ENCODE measurements at places on chromosomes 4 and X.
A peak's percentile ranks its signal among the peaks of the same experiment; 100 is the strongest.

DNA sequence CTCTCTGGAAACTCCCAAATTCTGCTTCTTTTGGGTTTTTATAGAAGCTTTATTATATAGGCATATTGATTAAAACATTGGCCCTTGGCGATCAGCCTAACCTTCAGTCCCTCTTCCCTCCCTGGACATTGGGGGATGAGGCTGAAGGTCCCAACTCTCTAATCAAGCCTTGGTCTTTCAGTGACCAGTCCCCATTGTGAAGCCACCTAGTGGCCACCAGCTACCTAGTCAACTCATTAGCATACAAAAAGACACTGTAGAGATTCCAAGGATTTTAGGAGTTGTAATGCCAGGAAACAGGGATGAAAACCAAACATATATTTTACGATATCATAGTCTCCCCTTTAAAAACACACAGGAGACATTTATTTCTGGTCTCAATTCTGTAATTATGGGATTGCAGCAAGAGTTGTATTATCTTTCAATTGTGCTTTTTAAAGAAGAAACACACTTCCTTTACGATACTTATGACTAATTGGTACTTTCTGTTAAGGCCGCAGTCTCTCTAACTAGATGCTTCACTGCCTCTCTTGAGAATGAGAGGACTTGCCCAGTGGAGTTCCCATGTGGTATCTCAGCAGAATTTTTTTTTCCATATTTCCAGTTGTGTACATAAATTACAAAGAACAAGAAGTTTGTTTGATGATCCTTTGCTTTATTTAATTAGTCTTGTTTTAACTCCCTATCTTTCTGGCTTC, 58.2 kb downstream of the WDR17 start:
- DNase-seq = peak; percentile 22

- DNase-seq = no peak
These were observed 280.3 kb downstream of the ARAP2 start for GRCh38 chr4:35963974-35964515.

DNA sequence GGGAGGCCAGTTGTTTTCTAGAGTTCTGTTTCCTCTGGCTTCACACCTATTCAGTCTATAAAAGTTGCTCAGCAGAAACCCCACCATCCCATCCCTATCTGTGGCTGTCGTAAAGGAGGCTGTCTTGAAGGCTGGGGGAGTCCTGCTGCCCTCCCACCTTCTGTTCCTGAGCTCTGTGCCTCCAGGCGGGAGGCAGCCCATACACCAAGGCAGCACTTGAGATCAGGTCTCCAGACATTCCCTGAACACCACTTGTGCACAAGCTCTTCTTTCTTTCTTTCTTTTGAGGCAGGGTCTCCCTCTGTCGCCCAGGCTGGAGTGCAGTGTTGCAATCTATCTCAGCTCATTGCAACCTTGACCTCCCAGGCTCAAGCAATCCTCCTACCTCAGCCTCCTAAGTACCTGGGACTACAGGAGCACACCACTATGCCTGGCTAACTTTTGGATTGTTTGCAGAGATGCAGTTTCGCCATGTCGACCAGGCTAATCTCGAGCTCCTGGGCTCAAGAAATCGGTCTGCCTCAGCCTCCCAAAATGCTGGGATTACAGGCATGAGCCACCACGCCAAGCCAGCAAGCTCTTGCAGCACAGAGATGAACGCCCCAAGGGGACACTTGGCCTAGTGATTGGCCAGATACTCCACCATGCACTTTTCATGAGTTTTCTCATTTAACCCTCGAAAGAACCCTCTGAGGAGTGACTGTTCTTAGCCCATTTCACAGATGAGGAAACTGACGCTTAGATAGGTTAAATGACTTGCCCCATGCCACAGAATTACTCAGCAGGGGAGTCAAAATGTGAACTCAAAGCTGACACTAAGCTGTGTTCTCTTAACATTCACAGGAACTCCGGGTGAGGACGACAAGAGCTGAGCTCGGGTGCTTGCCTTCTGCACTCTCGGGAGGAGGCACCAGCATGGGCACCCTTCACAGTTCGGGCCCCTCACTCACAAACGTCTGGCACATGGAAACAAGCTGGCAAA, 55.8 kb upstream of the ENPP6 start:
- no peak for DNase-seq

DNA sequence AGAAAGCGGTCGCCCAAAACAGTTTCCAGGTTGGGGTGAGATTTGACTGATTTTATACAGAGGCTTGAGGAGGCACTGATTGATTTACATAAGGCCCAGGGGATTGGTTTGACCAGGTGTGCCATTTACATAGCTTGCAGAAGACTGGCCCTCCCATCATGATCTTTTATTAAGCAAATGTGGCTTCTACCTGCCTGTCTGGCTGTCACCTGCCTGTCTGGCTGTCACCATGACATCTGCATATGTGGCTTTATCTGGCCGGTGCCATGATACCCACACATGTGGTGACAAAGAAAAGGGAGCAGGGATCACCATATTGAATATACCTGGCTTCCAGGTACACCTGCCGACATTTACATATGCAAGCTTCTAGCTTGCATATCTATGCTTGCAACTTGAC, 17.0 kb upstream of the CDS1 start:
- no peak for DNase-seq

GRCh38 chr4:76504613-76505465, 69.8 kb downstream of the SHROOM3 start:
- DNase-seq = no peak

GRCh38 chrX:134957836-134958235, 33.0 kb upstream of the SMIM10 start:
- DNase-seq = no peak

- DNase-seq = no peak
These were observed 25.6 kb downstream of the MAEA start for GRCh38 chr4:1315306-1315705.

DNA sequence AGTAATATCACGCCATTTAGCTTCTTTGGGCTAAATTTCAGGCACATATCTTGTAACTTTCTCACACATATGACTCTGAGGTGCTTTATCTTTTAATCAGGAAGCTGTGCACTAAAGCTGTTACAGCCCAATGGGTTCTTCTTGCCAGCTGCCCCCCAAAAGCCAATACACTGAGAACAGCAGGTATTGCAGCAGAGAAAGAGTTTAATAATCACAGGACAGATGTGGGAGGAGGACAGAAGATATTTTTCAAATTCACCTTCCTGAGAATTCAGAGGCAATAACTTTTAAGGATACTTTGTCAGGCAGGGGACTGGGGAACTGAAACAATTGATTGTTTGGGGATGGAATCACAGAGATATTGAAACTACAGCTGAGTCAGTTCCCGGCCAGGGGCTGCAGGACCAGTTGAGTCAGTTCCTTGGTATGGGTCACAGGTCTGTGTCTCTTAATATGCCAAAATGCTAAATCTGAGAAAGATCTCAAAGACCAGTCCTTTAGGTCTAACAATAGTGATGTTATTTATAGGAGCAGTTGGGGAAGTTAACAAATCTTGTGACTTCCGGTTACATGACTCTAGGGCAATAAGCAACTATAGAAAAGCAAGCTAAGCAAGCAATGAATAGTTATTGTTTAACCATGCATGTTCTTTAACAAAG, 28.1 kb downstream of the DDIT4L start:
- no peak for DNase-seq

GRCh38 chrX:101195442-101196173, 24.0 kb upstream of the DRP2 start:
- no peak for DNase-seq

GRCh38 chr4:5040856-5041620, 10.2 kb upstream of the STK32B start:
- DNase-seq = no peak

DNA sequence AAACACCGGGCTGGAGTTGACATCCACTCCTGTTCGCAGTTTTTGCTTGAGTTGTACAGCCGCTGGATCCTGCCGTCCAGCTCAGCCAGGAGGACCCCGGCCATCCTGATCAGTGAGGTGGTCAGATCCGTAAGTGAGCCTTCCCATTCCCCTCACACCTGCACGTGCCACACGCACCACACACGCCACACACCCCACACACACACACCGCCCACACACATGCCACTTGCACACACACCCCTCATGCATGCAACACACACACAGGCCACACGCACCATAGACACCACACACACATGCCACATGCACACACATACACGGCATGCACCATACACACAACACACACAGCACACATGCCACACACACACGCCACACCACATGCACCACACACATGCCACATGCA, 20.1 kb upstream of the MSANTD1 start:
- DNase-seq = no peak

DNA sequence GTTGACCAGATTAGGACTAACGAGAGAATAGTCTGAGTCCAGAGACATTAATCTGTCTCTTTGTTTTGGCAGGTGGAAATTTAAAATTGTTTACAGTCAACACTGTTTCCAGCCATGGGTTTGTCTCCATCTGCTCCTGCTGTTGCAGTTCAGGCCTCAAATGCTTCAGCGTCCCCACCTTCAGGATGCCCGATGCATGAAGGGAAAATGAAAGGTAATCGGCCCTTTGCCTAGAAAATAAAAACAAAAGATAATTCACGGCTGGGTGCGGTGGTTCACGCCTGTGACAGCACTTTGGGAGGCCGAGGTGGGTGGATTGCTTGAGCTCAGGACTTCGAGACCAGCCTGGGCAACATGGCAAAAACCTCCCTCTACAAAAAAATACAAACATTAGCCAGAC, 815 bp downstream of the HCCS start:
- no peak for DNase-seq

- DNase-seq = no peak
These were observed 58.2 kb downstream of the RAB40AL start for GRCh38 chrX:102995316-102995715.

GRCh38 chr4:156732634-156733033, 239.0 kb downstream of the PDGFC start:
- DNase-seq = no peak

GRCh38 chrX:11465648-11466411, 172.6 kb downstream of the AMELX start:
- DNase-seq = no peak

GRCh38 chr4:42750091-42750490, 93.2 kb upstream of the ATP8A1 start:
- no peak for DNase-seq

DNA sequence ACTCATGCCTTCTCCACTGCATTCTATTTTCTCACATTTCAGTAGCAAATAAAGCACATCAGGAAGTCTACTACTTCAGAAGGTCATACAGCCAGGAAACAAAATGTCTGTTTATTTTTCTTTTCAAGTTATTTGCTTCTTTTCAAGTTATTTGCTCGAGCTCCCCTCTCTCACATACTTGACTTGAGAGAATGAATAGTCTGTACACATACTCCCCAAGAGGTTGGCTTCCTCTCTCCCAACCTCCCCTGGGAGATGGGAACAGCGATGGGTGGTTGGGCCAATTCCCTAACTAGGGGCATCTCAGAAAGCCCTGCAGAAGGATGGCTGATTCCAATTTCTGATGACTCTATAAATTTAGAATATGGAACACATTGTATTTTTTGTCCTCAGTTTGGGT, 64.7 kb upstream of the PTPN13 start:
- no peak for DNase-seq

Data from head of caudate nucleus (tissue), 42 donors.